ENCODE measurements at places on chromosomes 3 and 15. TPM values are rescaled to one million over a fixed set of nuclear protein-coding genes. Genes with fewer than 3 reads are reported as not detected.

The FILIP1L gene
- polyA plus RNA-seq: 13.6 TPM

The RBPMS2 gene
- polyA plus RNA-seq: 2.3 TPM

The XIRP1 gene
- polyA plus RNA-seq: 0.08 TPM

The BUB1B gene
- 0.09 TPM for polyA plus RNA-seq

The SLC22A14 gene
- polyA plus RNA-seq: 0.15 TPM

The TM4SF18 gene
- 6.4 TPM for polyA plus RNA-seq
